ENCODE measurements at places on chromosomes 2 and 18.

GRCh38 chr2:127700527-127701192 lies 637 bp upstream of the SFT2D3 start:
- no peak for DNase-seq

DNA sequence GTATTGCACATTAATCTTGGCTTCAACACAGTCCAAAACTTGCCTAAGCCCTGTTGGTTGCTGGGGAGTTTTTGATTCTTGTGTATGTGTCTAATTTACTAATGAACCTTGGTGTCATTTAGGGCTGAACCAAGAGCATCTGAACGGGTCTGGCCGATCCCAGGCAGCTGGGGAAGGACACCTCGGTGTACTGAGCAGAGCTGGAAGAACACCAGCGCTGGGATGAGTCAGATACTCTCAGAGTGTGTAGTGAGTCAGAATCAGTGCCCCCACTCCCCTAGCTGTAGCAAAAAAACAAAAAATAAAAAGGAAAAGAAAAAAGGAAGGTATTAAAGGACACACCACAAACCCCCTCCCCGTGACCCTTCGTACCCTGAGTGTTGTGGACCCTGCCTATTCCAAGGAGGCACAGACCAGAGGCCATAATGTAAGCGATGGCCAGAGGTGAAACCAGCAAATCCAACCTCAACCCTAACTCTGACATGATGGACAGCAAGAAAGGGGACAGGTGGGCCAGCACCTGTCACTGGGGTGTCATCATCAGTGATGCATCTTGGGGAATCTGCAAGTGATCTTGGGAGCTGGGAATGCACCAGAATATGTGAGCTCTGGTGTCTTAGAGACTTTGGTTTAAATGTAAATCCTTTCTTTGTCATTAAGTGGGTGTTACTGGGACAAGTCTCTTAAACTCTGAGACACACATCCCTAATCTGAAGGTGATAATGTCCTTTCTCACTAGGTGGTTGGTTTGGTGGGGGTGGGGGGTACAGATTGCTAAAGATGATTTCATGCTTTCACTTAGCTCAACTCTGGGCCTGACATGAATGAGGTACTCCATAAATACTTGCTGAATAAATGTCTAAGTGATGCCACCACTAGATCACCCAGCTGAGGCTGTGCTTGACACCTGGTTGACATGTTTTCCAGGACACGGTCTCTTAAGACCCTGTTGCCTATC lies 34.2 kb upstream of the NCOA1 start:
- peak; percentile 70 for DNase-seq

GRCh38 chr2:205011031-205011430 lies 465.8 kb downstream of the PARD3B start:
- DNase-seq, result no peak

DNA sequence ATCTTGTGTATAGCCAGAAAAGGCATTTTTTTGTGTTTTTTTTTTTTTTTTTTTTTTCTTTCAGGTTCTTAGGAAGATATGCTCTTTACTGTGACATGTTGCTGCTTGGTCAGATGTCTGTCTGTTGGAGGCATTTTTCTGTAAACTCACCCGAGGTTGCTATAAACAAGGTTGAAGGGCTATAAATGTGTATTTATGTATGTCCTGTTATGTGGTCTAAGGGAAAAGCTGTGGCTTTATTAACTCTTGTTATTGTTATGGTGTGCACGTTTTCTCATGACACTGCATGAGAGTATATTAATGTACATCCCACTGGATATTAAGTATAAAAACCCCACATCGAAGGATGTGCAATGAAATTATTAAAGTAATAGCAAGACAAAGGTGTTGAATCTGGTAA lies 102.0 kb downstream of the ZNF532 start:
- DNase-seq, result no peak

- no peak for DNase-seq
These were observed 166.8 kb downstream of the DYSF start for GRCh38 chr2:71620116-71620515.

DNA sequence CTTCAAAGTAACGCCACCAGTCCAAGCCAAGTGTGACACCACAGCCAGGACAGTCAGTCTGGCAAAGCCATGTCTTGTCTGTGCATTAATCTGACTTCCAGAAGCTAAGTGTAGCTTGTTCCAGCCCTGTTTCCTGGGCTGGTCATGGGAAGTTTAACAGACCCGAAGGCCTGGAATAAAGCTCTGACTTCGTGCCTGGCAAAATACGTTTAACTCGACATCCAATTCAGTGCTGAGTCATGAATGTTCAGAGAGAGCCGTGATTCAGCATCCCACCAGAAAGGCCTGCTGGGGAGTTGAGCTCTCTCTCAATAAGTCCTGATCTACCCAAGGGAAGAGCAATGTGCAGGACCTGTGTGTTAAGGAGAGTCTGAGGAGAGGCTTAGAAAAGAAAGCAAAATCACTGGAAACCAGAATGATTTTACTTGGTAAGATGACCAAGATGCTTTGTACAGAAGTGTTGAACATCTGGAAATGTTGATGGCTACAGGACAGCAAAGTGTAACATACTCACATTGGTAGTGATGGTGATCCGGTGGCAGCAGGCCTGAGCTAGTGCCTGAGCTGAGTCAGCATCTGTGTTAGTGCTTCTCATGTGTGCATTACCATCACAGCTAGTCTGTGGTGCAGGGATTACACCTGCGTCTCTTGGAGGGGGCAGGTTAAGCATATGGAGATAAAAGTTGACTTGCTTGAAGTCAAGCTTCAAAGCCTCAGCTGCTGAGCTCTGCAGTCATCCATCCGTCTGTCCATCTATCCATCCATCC lies 743.7 kb upstream of the HS6ST1 start:
- no peak for DNase-seq

DNA sequence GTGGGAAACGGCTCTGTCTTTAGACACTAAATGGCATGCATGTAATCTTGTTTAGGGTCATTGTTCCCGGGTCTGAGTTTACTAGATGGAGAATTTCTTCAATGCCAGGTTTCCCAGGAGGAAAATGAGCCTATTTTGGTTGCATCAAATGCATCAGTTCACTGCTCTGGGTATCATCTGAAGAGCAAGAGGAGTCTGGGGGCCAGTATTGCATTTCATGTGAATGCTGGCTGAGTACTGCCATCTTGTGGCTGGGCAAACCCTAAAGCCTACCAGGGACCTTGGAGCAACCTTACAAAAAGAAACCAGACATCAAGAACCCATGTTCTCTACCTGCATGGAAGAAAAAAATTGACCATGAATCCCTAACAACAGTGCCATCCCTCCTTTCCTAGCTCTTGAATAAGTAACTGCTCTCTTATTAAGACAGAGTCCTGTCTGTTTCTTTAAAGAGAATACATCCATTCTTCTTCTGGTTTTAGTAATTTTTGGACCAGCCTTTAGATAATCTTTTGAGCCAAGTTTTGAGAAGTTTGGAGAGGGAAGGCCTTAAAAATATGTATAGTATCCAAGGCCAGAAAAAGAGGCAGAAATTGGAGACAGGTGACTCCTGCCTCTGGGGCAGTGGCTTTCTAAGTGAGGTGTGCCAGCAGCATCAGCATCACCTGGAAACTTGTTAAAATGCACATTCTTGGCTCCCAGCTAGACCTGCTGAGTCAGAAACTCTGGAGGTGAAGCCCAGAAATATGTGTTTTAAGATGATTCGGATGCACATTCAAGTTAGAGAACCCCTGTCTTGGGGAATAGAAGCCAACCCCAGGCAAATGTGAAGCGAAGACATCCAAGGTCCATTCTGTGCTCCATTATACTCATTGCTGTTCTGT lies 261.0 kb upstream of the CXCR4 start:
- no peak for DNase-seq

- no peak for DNase-seq
These were observed 16.4 kb upstream of the TMEM247 start for GRCh38 chr2:46462936-46463335.

Measured in fibroblast of the conjunctiva (primary cell).